ENCODE measurements at places on chromosomes 6 and 20.

GRCh38 chr20:52416953-52417352 is 225.4 kb upstream of the ZFP64 start:
- no peak for DNase-seq

DNA sequence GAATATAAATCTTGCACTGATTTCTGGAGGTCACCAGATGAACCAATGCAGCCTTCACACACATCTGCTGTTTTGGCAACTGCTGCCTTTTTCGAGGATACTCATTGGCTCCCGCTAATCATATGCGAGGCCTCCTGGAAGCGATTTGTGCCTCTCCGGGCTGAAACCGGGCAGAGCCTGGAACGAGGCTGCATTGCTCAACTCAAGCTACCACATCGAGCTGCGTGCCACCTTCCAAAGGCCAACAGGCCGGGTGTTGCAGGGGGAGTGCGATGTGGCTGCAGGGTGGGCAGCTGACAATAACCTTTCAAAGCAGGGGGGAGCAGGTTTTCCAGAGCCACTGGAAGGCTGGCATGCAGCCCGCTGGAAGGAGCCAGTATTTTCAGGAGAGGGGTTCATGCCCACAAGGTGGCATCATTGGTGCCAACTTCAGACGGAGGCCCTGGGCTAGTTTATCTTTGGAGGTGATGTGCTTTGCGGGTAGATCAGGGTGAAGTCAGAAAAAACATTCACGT is 122.6 kb upstream of the IFNGR1 start:
- DNase-seq = no peak

DNA sequence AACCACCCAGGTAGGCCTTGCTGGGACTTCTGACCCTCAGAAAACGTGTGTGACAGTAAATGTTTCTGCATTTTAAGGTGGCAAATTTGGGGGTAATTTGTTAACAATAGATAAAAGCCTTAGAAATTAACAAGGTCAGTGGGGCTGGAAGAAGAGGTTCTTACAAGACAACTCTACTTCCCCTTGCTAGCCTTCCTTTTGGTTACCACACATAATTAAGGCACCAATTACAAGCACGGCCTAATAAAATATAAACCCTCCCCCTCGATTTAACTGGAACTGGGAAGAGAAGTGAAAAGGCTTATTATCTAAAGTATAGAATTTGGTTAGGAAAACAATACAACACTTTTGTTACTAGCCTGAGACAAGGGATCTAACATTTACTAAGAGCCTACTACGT is 38.8 kb downstream of the ELOVL5 start:
- DNase-seq = no peak

GRCh38 chr6:148192310-148192709 is 150.3 kb upstream of the SASH1 start:
- no peak for DNase-seq

- DNase-seq = no peak
Observed at GRCh38 chr6:4496284-4496683, 279.9 kb upstream of the CDYL start.

- no peak for DNase-seq
Observed at GRCh38 chr6:148140772-148141557, 201.7 kb upstream of the SASH1 start.

GRCh38 chr6:15338476-15338875 is 92.6 kb downstream of the JARID2 start:
- DNase-seq = no peak

- no peak for DNase-seq
Observed at GRCh38 chr20:48823960-48824498, 3.8 kb downstream of the PREX1 start.

GRCh38 chr6:42257614-42258013 is 40.0 kb upstream of the MRPS10 start:
- DNase-seq = no peak

- DNase-seq = no peak
Observed at GRCh38 chr20:11277170-11277569, 603.4 kb upstream of the JAG1 start.

DNA sequence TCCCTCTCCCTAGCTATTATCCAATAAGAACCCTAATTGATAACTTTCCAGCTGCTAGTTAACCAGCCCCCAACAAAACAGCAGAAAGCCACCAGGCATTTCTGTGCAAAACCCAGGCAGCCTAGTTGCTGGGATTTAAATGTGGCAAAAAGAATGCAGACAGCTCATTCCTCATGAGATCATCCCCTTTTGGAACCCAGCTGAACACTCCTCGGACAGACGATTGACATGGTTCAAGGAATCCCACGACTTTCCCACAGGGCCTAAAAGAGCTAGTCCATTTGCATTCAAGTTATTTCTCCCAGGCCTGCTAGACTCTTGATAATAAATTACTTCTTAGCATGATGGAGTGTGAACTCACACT is 24.0 kb downstream of the JAG1 start:
- no peak for DNase-seq

- DNase-seq = no peak
Observed at GRCh38 chr20:50617022-50617421, 74.3 kb downstream of the RIPOR3 start.

DNA sequence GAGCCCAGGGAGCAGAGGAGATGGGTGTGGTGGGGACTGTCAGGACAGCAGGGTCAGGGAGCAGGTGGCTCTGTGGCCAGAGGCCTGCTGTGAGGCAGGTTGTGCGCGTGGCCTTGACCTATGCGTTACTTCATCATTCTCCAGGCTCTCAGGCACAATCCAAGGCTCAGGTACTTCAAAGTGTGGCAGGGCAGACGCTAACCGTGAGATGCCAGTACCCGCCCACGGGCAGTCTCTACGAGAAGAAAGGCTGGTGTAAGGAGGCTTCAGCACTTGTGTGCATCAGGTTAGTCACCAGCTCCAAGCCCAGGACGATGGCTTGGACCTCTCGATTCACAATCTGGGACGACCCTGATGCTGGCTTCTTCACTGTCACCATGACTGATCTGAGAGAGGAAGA is 535 bp downstream of the NCR2 start:
- no peak for DNase-seq

- DNase-seq = peak; percentile 38
Observed at GRCh38 chr6:52286798-52287432, 2.4 kb upstream of the MCM3 start.

DNA sequence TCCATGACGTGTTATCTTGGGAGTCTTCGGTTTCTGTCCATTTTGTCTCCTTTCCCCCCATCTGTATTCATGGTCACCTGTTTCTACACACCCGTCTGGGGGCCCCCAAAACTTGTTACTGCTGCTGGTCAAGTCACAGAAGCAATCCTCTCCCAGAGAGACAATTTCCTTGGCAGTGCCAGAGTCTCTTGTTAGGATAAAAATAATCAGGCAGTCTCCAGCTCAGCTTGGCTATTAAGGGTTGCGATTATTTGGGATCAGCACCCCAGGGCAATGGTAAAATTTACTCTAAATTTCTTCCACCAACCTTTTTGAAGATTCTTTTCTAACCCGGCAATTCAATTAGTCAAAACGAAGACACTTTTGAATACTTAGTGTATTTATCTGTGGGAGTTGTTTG is 229.1 kb upstream of the JARID2 start:
- no peak for DNase-seq

DNA sequence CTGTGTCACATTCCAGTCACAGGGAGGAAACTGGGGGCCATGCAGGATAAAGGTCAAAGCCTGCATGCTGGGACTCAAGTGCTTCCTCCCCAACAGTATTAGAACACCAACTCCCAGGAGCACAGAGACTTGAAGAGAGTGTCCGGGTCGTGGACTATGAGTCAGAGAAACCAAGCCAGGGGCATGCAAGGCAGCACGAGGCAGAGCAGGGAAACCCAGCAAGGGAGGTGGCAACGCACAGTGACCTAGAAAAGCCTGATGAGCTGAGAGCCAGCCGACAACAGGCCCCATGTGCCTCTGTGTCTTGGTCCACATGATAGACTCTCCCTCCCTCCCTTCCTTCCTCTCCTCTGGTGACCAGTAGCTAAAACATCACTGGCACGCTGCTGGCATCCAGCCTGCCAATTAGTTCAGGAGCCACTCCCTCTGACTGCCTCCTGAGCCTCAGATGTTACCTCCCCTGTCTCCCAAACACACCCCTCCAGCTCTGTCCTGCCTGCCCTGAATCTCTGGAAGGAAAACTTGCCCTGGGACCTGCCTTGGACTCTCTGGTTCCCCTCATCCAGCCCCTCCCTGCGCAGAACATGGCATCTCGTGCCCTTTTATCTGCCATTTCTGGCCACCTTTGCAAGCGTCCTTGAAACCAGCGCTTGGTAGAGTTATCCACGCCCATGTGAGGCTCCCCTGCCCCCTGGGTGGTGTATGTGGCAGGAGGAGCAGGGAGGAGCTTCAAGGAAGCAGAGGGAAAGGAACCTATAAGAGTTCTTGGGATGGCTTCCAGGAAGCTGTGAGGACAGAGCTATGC is 16.2 kb upstream of the RNF39 start:
- no peak for DNase-seq

GRCh38 chr6:33316603-33317418 is 733 bp downstream of the ZBTB22 start:
- no peak for DNase-seq

DNA sequence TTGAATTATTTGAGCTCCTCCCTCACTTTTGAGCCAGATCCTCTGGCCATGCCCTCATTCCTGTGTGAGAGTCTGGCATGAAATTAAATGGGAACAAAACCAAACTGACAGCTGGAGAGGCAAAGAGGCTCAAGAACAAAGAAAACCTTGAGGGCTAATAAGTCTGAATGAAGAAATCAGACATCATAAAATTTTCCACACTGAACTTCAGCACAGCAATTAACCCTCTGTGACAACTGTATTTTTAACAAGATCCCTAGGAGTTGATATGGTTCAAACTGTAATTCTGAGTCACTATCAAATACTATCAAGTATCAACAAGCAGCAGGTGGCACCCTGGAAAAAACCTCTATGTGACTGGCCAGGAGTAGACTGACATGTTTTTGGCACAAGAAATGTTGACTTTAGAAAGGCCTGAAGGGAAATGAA is 109.4 kb upstream of the EMILIN3 start:
- no peak for DNase-seq

- DNase-seq = no peak
Observed at GRCh38 chr6:107600936-107601335, 111.0 kb downstream of the SOBP start.

GRCh38 chr20:58709703-58710039 is 17.1 kb downstream of the NPEPL1 start:
- DNase-seq = no peak

DNA sequence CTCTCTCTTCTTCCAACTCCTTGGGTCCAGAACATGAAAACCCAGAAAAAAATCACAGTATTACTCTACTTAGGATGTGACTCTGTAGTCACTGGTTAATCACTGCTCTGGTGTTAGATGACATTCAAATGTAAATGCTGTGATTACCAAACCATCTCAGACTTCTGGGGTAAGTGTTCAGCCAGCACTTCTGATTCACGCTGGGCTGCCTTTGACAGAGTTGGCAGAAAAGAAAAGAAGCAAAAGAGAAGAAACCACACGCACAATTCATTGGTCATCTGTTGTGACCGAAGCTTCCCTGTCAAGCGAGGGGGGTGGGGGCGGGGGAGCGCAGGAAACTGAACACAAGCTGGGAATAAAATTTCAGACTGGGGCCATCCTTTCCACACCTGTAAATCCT is 82.7 kb downstream of the PSMG4 start:
- no peak for DNase-seq

GRCh38 chr6:44007818-44008621 is 119.2 kb downstream of the MRPL14 start:
- DNase-seq = no peak

DNA sequence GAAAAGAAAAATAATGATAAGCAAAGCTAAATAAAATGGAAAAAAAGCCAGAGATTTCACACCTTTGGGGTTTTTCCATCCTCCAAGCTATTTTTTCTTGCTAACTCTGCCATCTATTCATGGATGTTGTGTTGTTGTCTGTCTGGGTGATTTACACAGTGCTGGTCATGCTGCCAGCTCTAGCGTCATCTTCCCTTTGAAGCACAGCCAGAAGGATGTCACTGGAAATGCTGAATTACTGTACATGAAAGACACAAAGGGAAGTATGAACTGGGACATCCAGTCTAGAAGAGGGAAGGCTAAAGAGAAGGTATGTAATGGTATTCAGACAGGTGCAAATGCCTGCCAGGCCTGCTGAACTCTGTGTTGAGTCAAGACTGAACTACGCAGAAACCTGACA is 241.9 kb upstream of the STXBP5 start:
- DNase-seq = no peak

- DNase-seq = no peak
Observed at GRCh38 chr6:139448051-139448649, 73.7 kb upstream of the CITED2 start.

DNA sequence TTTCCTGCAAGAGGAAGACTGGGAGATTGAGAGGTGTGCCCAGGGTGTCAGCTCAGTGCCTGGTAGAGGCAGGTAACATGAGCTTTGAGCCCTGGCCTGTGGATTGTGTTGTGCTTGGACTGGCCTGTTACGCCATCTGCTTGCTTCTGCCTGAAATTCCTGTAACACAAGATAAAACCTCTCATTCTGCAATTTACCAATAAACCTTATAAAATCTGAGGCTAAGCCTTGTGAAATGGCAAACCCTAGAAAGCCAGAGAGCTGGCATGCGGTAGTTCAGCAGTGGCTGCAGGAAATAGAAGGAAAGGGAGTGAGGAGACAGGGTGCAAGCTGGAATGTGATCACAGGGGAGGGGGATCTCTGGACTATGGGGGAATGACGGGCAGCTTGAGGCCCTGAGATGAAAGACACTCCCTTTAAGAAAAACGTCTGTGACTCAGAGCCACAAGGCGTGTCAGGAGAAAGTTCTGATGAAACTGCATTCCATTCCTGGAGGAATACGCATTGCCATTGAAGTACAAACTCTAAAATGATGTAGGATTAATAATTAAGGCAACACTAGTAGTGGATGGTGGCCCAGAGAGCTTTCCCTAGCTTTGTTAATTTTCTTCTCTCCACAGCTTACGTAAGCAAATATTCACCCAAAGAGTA is 26.3 kb upstream of the TFAP2A start:
- no peak for DNase-seq

DNA sequence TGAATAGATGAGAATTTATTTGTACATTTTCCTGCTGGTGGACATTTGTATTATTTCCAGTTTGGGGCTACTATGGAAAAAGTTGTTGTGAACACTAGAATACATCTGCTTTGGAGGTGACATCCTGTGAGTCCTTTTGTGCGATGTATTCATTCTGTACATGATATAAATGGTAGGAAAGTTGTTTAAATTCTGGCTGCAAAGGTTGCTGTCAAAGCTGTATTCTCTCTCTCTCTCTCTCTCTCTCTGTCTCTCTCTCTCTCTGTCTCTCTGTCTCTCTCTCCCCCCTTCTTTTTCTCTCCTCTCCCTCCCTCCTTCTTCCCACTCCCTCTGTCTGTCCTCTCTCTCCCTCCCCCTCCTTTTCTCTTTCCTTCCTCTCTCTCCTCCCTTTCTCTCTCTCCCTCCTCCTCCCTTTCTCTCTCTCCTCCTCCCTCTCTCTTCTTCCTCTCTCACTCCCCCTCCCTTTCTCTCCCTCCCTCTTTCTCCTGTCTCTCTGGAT is 25.3 kb downstream of the SLC13A3 start:
- no peak for DNase-seq

GRCh38 chr20:45087097-45087790 is 13.7 kb downstream of the KCNS1 start:
- DNase-seq = no peak
